ENCODE measurements at places on chromosomes 6 and 20.
A peak's percentile ranks its signal among the peaks of the same experiment; 100 is the strongest.

DNA sequence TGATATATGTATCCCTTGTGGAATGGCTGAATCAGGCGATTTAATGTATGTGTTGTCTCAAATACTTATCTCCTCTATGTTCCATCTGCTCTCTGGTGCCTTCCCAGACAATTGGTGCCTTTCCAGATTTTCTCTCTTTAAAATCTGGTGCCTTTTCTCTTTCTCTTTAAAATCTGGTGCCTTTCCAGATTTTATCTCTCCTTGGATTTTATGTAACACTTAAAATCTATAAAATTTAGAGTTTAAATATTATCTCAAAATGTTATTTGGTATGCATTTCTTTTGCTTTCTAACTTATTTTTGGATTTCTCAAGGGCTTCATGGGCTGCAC, 116.3 kb downstream of the KIF13A start:
- DNase-seq, result no peak

DNA sequence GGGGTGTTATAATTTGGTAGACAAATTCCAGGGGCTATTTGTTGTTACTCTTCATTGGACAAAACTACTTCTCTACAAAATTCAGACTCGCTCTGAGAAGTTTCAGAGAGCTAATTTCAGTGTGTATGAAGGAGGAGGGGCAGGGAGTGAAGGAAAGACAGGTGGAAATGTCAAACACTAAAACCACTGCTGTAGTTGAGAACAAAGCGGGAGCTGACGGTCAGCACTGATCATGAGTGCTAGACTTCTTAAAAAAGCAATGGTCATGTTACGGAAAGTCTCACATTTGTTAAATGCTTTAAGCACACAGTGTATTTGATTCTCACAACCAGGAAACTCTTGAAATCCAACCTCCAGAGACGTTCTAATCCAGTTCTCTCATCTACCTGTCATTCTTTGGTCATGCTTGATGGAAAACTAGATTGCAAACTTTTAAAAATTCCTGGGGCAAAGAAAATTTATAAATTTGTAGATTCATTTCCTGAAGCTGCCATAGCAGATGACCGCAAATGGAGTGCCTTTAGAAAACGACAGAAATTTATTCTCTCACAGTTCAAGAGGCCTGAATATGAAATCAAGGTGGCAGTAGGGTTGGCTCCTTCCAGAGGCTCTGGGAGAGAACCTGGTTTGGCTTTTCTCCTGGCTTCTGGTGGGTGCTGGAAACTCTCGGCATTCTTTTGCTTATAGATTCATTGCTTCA, 100.7 kb upstream of the CARMIL1 start:
- DNase-seq, result no peak

GRCh38 chr20:10662151-10662550, 11.6 kb downstream of the JAG1 start:
- DNase-seq, result no peak

- DNase-seq, result no peak
Observed at GRCh38 chr6:113396730-113397129, 460.4 kb upstream of the MARCKS start.

DNA sequence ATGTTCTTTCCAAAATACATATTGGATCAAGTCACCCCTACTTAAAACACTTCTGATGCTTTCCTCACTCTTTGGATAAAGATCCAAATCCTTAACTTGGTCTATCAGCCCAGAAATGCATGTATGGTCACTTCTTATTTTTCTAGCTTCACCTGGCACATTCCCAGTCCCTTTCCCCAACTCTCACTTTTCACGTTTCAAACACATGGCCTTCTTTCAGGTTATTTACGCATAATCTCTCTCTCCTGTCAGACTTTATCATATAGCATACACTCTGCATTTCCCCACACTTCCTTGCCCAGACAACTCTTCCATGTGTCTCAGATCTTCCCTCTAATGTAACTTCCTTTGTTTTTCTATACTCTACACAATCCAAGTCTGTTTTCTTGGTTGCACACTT, 12.8 kb downstream of the PHIP start:
- no peak for DNase-seq

GRCh38 chr6:166075925-166076324, 91.7 kb downstream of the TBXT start:
- no peak for DNase-seq

- DNase-seq, result no peak
Observed at GRCh38 chr6:109781001-109781400, 89.9 kb downstream of the FIG4 start.

DNA sequence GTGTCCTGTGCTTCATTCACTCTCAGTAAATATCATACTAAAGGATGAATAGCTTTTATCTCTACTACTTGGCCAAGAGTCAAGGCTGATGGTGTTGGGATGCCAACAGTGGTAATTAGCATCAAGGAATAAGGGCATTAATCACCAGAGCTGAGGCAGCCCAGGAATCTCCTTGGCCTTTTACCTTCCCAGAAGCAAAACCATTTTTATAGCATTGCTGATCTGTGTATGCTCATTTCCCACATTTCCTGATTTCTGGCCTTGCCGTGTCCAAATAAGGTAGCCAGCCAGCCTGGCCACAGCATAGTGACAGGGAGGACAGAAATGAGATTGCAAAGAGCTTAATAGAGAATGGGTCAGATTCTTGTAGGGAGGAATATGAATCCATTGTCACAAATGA, 76.7 kb upstream of the FOXO3 start:
- no peak for DNase-seq

GRCh38 chr6:36817176-36817817, 21.9 kb downstream of the CPNE5 start:
- DNase-seq, result no peak

DNA sequence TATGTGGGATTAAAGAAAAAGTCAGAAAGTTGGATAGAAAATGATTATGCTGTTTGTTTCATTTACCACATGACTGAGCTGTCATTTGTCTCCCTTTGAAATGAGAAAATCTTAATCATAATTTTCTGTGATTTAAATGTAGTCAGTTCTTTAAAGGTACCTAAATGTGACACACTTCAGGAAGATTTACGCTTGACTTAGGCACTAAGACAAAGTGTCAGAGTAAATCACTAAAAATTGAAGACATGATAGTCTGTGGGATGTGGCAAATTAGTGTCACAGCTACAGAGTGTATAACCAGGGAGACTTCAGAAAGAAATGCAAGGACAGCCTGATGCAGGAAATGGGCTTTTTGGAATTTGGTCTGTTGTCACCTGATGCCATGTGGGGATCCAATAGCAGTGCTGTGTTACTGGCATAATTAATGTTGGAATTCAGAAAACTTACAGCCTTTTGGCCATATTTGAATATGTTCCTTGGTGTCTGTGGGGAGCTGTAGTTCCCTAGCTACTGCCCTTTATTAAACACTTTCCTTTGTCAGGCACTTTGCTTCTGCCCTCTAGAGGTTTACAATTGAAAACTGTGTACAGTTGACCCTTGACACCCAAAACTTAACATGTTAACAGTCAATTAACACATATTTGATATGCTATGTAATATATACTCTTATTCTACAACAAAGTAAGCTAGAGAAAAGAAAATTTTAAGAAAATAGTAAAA, 493.8 kb downstream of the UTRN start:
- no peak for DNase-seq

DNA sequence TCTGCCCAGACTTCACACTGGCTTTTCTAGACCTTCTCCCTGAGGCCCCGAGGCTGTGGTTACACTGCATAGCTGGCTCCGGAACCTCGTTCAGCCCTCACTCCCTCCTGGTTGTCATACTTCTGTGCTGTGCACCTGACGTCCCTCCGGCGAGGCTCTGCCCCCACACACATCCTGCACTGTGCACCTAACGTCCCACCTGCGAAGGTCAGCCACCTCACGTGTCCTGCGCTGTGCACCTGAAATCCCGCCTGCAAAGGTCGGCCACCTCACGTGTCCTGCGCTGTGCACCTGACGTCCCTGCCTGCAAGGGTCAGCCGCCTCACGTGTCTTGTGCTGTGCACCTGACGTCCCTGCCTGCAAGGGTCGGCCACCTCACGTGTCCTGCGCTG, 111.0 kb upstream of the FRMD1 start:
- DNase-seq, result no peak

DNA sequence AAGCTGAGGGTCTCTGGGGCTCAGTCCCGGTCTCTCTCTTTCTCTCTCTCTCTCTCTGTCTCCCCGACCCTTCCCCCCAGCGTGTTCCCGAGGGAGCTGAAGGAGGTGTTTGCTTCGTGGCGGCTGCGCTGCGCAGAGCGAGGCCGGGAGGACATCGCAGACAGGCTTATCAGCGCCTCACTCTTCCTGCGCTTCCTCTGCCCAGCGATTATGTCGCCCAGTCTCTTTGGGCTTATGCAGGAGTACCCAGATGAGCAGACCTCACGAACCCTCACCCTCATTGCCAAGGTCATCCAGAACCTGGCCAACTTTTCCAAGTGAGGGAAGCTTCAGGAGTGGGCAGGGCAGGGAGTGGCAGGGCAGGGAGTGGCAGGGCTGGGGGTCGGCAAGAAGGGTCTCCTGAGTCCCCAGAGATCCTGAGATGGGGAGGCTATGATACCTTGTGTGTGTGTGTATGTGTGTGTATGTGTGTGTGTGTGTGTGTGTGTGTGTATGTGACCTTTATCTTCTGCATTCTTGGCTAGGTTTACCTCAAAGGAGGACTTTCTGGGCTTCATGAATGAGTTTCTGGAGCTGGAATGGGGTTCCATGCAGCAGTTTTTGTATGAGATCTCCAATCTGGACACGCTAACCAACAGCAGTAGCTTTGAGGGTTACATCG, 13.6 kb upstream of the ZBTB9 start:
- DNase-seq, result no peak

DNA sequence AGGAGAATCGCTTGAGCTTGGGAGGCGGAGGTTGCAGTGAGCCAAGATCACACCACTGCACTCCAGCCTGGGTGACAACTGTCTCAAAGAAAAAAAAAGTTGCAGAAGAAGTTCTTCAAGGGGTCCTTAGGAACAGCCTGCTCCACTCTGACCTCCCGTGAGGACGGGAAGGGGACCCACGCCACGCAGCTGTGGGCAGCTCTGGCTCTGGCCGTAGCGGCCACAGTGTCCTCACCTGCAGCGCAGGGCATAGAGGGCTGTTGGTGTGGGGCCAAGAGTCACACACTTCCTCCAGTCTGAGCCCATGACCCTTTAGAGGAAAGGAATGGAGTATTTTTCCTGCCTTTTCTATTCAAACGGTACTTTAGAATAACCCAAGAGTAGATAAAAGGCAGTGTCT, 5.4 kb downstream of the NTSR1 start:
- DNase-seq, result no peak

DNA sequence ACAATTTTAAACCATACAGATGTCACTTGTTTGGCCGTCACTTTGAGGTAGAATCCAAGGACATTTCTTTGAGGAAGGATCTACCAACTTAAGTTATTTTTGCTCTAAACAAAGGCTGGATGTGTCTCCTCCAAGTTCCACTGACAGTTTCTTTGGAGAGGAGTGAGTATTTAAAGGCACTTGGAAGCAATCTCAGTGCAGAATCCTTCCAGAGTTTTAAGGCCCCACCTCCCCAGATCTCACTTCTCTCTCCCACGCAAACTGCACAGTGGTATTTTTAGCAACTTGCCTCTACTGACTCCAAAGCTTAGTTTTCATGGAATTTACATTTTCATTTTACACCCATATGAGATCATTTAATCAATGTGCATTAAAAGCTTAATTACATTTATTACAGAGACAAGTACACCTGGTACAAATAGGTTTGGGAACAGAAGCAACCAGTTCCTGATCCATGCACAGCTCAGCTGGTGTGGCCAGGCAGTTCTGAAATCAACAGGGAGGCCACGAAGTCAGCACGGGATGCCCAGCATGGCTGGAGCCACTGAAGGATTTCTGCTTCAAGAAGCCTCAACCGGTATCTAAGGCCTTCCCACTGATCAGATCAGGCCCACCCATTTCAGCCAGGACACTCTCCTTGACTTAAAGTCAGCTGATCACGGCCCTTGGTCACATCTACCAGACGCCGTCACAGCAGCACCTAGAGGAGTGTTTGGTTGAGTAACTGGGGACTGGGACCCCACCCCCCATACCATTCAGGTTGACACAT, 109.8 kb downstream of the SYCP2 start:
- no peak for DNase-seq

DNA sequence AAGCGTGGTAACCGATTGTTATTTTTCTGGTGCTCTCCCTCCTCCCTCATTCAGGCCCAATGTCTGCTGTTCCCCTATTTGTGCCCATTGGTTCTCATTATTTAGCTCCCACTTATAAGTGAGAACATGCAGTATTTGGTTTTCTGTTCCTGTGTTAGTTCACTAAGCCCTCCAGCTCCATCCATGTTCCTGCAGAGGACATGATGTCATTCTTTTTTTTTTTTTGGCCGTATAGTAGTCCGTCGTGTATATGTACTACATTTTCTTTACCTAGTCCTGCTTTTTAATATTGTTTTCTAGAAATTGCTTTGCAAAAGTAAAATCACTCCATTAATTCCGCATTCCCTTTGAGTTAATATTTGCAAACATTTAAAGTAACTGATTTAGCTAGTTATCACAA, 23.1 kb downstream of the ZNF451 start:
- no peak for DNase-seq

GRCh38 chr6:35452183-35453090, at the start of gene FANCE:
FANCE (plus strand) TSS chr6:35452338; CDS start chr6:35452546, 208 bp downstream.
- DNase-seq, result peak; percentile 85

DNA sequence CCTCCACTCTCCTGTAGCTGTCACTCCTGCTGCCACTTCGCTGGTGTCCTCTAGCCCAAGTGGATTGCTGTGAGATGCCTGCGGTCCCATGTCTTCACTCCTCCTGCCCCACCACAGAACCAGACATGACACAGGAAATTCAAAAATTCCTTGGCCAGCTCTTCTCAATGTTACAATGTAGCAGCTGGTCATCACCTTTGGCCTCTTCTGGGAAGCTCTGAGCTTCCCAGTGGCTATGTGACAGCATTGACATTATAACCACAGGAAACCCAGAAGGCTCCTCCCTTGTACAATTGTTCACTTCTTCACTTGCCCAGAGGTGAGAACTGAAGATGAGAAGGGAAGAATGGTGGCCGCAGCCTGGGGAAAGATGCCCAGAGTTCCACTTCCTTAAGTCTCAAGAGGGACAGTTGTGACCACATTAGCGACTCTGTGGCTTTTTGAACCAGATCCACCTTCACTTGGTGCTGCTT, 76.1 kb upstream of the NAA20 start:
- DNase-seq, result peak; percentile 21

DNA sequence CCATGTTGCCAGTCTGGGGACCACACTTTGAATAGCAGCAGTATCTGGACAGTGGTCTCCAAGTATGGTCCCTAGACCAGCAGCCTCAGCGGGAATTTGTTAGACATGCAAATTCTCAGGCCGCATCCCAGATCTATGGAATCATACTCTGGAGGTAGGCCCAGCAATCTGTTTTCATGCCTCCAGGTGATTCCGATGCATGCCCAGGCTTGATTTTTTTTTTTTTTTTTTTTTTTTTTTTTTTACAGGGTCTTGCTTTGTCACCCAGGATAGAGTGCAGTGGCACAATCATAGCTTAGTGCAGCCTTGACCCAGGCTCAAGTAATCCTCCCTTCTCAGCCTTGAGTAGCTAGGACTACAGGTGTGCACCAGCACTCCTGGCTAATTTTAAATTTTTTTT, 682 bp upstream of the SLA2 start:
- DNase-seq, result no peak

Measured in AG10803 (cell line).